H4 (cell line): ENCODE measurements at places on chromosomes 6 and 20. TPM values are rescaled to one million over a fixed set of nuclear protein-coding genes. Genes with fewer than 3 reads are reported as not detected.

- DNase-seq: no peak
Measured at GRCh38 chr6:14408446-14408845, 290.9 kb downstream of the CD83 start.

DNA sequence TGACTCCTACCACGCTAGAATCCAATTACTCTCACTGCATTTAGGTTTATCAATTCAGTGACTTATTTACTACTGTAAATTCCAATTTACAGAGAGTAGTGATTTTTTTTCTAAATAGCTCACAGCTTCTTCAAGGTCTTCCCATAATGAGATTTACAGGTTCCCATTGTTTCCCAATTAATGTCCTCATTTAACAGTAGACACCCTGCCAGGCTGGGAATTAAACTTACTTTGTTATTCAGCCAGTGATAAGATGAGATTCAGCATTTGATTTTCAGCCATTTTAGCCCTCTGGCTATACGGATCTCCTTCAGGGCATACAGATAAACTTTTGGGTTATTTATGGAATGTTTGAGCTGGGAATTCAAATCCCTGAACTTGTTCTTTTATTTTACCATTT, 582.9 kb upstream of the EYS start:
- DNase-seq: no peak

GRCh38 chr6:43708860-43709653, 21.5 kb upstream of the MRPS18A start:
- peak; percentile 75 for DNase-seq

DNA sequence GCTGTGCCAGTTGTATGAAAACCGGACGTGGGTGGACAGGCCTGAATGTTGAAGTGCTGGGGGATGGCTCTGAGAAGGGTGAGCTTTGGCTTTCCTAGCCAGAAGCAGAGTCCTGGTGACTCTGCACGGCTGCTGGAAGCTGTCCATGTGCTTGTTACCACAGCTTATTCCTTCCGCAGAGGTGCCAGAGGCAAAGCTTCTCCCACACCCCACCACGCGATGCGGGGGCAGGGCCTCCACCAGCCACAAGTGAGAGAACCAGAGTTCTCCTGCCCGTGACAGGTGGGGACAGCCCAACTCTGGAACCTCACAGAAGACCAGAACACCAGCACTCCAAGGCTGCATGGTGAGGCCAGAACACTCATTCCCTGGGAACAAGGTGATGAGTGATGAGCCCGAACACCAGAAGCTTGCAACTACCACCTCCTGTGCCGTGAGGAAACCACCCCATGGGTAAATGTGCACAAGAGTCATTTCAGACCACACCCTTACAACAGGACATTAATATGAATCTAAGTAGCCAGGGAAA, 36.7 kb downstream of the JAG1 start:
- peak; percentile 74 for DNase-seq

GRCh38 chr6:169972736-169973135, 221.3 kb downstream of the ERMARD start:
- no peak for DNase-seq

GRCh38 chr20:41118632-41119031, 18.7 kb upstream of the PLCG1 start:
- no peak for DNase-seq

DNA sequence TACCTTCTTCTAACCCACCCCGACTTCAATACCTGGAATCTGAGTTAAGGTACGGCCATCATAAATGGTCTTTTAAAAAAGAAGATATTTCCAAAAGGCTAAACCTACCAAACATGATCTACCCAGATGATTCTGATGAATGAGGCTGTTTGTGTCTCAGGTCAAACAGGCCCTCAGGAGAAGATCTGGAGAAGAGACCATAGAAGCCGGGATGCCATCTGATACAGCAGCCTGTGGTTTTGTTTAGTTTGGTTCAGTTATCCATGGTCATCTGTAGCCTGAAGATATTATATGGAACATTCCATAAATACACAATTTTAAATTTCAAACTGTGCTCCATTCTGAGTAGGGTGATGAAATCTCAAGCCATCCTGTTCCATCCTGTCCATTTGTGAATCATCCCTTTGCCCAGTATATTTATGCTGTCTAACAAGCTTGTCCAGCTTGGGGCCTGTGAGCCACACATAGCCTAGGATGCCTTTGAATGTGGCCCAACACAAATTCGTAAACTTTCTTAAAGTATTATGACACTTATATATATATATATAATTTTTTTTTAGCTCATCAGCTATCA, 4.0 kb upstream of the CAP2 start:
- DNase-seq: no peak

DNA sequence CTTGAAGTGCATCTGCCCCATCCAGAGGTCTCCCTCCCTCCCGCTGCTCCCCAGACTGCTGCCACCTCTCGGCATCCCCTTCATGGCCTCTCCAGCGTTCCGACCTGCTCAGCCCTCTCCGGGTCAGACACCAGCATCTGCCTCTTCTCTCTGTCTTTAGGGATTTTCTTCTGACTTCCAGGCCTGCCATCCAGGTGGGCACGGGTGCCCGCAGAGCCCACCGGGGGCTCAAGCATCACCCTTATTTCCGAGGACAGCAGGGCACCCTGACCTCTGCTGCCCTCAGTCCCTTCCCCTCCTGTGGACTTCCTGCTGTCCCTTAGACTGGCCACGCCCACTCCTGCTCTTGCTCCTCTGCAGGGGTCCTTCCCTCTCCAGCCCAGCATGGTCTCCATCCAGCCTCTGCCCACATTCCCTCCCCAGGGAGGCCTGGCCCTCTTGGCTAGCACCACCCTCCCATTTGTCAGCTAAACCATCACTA, 3.3 kb downstream of the NPEPL1 start:
- DNase-seq: no peak

DNA sequence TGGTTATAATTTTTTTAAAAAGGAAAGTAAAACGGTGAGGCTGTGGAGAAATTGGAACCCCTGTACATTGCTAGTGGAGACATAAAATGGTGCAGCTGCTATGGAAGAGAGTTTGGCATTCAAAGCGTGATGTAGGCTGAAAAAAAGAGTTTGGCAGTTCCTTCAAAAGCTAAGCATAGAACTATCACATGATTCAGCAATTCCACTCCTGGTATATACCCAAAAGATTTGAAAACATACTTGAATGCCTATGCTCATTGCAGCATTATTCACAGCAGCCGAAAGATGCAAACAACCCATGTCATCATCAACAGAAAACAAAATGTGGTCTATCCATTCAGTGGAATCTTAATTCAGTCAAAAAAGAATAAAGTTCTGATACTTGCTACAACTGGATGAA, 4.5 kb upstream of the SGK2 start:
- DNase-seq: no peak

ARG1 gene
- not detected in 2 replicates for total RNA-seq

HIVEP1 gene
- total RNA-seq: 7.2 and 8.6 TPM in 2 replicates

OXT gene
- not detected in 2 replicates for total RNA-seq

KHDRBS2 gene
- not detected in 2 replicates for total RNA-seq

CALHM6 gene
- 0.91 TPM in 1 of 2 replicates, not detected in the other for total RNA-seq

ALDH5A1 gene
- 1.7 and 2.0 TPM in 2 replicates for total RNA-seq

CDC25B gene
- total RNA-seq: 35.7 and 39.6 TPM in 2 replicates

TREML1 gene
- total RNA-seq: not detected in 2 replicates
